Neural crest cell (in vitro differentiated cells): ENCODE measurements at places on chromosomes 3 and 15. TPM values are rescaled to one million over a fixed set of nuclear protein-coding genes. Genes with fewer than 3 reads are reported as not detected.

- DNase-seq, result no peak
Measured at GRCh38 chr3:102225407-102226132, 209.2 kb upstream of the ZPLD1 start.

The LYSMD2 gene
- total RNA-seq, result 2.4 and 3.2 TPM in 2 replicates

GRCh38 chr3:5197470-5198312 lies 10.2 kb downstream of the EDEM1 start:
- no peak for DNase-seq

The SLC9C1 gene
- total RNA-seq, result 0.42 and 0.55 TPM in 2 replicates

DNA sequence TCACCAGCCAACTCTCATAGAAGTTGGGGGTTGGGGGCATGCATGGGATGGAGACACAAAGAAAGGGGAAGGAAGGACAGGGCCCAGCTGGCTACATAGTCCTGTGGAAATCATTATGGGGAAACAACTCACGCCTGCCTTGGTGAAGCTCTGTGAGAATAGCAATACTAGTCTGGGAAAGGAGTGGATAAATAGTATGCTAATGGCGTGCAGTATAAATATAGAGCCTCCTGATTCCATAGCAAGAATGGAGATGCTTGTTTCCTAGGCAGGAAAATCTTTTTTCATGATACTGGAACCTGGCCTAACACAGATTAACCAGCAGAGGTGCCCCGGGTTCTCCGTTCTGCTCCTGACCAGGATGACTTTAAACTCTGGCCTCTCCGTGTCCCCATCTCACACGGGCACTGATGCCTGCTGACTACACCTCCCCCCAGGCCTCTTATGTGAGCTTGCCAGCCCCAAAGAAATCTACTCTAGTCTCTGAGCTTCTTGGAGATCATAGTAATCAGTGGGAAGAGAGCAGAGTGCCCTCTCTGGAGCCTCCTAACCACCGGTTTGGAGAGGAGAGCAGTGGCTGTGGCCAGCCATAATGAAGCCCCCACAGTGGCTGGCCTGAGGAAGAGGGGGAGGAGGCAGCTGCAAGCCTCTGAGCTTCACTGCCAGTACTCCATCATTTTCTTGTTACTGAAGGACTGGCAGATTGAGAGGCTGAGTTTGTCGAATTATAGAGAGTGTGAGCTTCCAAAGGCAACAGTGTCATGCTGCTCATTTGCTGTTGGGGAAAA lies 355.0 kb upstream of the SEMA6D start:
- no peak for DNase-seq

The UCN2 gene
- 1.3 TPM in 2 replicates for total RNA-seq

The SLMAP gene
- 38.6 and 45.7 TPM in 2 replicates for total RNA-seq

- no peak for DNase-seq
Measured at GRCh38 chr15:51672155-51672687, 9.1 kb upstream of the SCG3 start.

The HYAL1 gene
- total RNA-seq, result 2.0 and 2.5 TPM in 2 replicates

The FES gene
- total RNA-seq, result 2.8 TPM in 2 replicates

The PPIP5K1 gene
- 33.1 and 37.9 TPM in 2 replicates for total RNA-seq

DNA sequence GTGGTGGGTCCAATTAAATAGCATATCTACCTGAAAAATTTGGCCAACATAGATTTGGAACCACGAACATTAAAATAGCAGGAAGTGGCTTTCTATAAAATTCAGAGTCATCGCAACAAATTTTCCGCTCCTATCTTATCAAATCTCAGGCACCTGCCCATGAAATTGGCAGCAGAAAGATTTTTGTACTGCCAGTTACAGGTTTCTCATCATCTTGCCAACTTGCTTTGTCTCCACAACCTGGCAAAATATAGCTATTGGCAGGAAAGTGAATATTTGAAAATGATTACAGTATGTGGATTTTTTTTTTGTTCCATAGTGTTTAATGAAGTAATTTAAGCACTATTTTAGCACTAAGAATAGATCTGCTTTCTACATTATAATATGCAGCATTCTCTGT lies 161.6 kb upstream of the LRRC3B start:
- no peak for DNase-seq

The RAB7A gene
- 148 and 149 TPM in 2 replicates for total RNA-seq

The MAP2K5 gene
- total RNA-seq, result 19.6 and 25.2 TPM in 2 replicates

DNA sequence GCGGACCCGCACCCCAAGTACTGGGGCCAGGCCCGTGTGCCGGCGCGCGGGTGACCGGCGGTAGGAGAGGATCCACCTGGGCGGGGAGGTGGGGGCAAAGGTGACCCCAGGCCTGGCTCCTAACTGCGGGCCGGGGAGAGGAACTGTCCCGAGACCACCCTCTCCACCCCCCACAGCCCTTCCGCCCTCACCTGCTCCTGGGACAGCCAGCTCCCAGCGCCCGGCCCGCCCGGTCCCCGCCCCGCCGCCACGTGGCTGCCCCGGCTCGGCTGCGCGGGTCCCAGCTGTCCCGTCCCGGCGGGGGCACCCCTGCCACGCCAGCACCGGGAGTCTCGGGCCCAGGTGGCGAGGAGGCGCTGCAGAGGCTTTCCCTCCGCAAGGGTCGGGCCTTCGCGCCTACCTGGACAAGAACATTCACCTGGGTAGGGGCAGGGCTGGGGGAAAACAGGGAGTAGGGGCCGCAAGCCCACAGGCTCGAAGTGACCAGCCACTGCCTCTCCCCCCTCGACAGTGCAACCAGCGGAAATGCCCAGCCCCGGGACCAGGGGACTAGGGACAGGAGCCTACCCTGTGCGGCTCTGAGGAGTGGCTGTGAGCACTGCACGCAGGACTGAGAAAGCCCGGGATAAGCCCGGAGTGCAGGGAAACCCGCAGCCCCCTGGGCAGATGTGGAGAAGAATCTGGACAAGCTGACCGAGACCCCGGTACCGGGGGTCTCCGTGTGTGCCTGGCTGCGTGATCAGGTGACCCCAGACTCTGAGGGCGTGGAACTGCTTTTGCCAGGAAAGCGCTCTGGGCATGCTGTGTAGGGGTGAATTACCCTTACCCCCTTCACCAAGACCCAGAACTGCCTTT lies at the start of gene SLC12A8:
Gene SLC12A8 (minus strand): TSS at position 240 of the 855 bp plus-strand sequence. CDS start 1,399 bp downstream, outside the sequence.
- DNase-seq, result no peak

DNA sequence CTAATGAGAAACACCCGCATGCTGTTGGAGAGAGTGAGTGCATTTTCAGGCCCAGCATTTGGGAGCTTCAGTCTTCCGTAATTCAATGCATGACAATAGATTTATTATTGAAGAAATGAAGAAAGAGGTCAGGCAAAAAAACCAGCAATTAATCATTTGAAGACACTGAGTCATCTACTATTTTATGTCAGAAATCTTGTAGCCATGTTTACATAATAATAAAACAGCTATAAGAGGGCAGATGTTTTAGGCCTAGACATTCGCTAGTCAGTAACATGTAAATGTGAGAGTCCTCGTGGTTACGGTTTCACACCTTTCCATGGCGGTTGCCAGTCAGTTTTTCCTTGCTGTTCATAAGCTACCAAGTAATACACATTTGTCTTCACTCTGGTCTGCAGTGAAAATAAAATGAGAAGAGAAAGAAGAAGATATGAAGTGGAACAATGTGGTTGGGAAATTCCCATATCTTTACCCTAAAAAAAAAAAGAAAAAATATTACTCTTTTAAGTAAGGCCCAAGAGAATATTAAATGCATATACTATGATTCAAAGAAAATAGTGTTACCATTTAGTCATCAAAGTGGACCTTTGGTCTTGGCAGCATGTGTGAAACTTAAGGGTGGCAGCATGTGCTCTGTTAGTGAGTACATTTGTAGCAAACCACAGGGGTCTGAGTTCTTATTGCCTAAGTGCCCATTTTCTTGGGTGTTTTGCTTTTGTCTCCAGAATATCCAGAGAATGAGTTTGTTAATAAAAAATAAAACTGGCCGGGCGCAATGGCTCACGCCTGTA lies 140.5 kb upstream of the TBL1XR1 start:
- DNase-seq, result no peak

The PDCD7 gene
- 37.0 and 40.8 TPM in 2 replicates for total RNA-seq

The NMB gene
- 4.0 and 4.9 TPM in 2 replicates for total RNA-seq

GRCh38 chr15:85689729-85690128 lies 105.0 kb downstream of the KLHL25 start:
- peak; percentile 11 for DNase-seq

DNA sequence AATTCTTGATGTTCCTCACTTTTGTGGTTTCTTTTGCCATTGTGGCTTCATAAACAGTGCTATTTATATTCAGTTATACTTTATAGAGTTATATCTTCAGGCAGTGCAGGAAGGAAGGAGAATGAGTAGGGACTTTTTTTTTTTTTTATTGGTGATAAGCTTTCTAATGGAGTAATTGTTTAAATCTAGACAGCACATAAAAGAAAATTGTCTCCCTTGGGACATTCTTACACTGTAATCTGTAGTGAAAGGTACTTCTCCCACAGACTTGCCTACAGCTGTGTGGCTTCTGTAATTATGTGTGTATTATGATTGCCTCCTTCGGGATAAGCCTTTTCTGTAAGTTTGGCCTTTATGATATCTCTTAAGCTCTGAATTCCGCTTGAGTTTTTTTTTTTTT lies 41.6 kb downstream of the WDR76 start:
- DNase-seq, result no peak

DNA sequence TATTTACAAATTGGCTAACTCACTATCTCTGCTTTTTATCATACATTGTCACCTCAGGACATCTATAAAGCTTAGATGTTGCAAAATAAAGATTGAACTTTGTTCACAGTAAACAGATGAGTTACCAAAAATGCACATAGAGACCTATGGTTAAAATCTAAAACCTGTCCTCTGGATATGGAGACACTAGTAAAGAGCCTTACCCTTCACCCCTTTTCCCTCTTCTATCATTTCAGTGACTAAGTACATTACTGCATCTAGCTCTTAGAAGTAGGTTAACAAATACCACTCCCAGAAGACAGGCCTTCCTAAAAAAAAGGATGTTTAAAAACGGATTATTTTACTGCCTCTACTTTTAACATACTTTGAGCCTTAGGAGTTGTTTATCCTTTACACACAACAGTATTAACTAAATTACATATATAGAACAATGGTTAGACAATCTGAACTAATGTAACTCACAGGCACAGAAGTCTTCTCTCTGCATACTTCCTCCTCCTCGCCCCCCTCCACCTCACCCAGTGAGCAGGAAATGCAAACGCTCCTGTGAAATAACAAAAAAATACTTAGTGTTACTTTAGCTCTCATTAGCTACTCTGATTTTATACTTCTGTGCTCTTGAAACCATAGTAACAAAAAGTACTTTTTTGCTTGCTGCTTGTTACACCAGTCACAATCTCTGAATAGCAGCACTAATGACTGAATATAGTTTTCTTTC lies 23.3 kb downstream of the IREB2 start:
- no peak for DNase-seq

DNA sequence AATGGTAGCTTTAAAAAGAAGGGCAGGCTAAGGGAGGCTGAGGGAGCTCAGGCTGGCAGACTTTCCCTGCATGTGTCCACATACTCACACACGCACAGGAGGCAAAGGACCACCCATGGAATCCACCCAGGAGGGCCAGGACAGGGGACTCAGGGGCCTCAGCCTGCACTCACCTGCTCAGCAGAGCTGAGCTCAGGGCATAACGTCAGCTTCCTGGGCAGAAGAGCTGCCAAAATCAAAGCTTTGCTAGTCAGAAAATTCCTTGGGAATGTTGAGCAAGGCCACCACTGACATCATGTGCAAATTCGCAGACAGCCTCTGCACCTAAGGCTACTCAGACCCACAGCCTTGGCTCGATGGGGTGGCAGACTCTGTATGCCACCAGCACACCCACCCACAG lies 16.4 kb upstream of the ALAS1 start:
- no peak for DNase-seq

- DNase-seq, result no peak
Measured at GRCh38 chr3:181901626-181902025, 189.9 kb downstream of the SOX2 start.

DNA sequence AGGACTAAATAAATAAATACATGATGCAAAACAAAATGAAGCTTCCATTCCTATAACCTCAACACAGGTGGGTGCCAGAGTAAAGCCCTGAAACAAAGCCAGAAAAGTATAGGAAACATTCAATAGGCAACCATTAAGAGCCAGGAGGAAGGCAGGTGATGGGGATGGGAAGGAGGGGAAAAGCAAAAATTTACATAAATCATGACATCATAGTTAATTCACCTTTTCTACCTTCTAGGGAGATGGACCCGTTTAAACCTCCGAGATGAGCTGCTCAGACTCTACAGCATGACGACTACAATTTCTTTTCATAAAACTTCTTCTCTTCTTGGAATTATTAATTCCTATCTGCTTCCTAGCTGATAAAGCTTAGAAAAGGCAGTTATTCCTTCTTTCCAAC lies 27.9 kb downstream of the TM4SF4 start:
- no peak for DNase-seq

- no peak for DNase-seq
Measured at GRCh38 chr3:134114726-134115125, 85.0 kb upstream of the SLCO2A1 start.

The P4HTM gene
- total RNA-seq, result 29.1 and 31.4 TPM in 2 replicates

DNA sequence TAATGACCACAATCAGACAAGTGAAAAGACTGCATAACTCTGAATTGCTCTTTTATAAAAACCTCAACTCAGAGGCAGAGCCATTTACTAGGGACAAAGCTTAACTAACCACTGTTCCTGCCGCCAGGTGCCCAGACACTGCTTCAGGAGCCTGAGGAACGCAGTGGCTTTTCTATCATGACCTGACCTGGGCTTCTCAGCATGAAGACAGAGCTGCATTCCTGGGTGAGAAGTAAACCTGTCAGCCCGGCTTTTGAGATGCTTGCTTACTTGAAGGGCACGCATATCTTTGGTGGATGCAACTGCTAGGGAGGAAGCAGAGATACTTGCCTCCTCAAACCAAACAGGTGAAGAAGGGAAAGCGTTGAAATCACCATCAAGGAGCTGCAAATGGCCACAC lies 7.9 kb downstream of the LRRC31 start:
- DNase-seq, result no peak

The CAMK2N2 gene
- 4.7 and 5.6 TPM in 2 replicates for total RNA-seq

DNA sequence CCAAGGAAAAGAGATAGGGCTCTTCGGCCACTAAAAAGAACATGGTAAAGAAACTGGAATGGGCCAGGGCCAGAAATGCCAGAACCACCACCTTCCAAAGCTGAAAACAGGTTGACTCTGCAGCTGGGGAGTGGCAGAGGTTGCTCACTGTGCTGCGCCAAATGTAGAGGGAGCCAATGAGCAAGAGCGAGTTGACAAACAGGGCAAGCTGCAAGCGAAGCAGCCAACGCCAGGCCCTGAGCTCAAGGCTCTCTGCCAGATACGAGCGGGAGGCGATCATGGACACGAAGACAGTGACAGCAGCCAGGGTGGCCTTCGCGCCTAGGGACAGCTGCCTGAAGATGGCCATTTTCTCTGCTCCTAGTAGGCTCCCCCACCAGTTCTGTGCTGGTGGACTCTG lies 3.1 kb downstream of the GLB1 start:
- DNase-seq, result no peak

DNA sequence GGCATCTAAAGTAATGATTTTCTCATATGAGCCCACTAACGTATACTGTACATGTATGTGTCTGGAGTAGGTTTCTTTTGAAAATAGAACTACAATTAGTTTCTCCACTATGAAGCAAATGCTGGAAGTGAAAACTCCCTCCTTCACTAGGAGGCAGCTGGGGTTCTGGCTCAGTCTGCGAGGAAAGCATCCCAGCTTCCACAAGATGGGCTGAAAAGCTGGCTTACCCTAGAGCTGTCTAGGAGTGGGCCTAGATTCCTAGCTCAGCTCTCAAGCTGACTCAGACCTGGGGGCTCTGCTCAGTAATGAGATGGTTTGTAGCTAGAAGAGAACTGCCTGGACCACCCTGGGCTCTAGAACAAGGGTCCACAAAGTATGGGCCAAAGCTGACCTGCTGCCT lies 268.3 kb downstream of the THRB start:
- DNase-seq, result no peak

The GABRB3 gene
- 19.8 and 23.7 TPM in 2 replicates for total RNA-seq

The ZNF609 gene
- total RNA-seq, result 43.0 and 50.7 TPM in 2 replicates

The SLC2A2 gene
- not detected in 2 replicates for total RNA-seq

The MAPKAPK3 gene
- total RNA-seq, result 37.0 and 38.8 TPM in 2 replicates
